Amniotic stem cell (primary cell): ENCODE measurements at places on chromosomes 7 and 10.

GRCh38 chr7:110065121-110065520 lies 1025.8 kb upstream of the LRRN3 start:
- DNase-seq, result no peak

- DNase-seq, result no peak
Observed at GRCh38 chr7:47714669-47715607, 133.0 kb upstream of the TNS3 start.

DNA sequence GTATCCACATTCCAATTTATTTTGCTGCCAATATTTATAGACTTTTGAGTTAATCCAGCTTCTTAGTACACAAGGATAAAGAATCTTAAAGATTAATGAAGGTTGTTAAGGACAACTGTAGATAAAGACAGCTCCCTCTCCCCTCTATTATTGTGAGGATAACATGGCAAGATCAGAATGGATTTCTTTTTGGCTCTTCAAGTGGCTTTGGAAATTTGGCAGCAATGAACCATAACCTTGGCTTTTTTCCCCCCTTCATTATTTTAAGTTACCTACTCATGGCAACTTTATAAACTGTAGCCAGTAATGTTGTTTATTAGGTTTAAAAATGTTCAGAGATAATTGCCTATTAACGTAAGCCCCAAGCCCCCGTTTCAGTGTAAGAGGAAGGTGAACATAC lies 131.1 kb upstream of the SLC26A5 start:
- no peak for DNase-seq

DNA sequence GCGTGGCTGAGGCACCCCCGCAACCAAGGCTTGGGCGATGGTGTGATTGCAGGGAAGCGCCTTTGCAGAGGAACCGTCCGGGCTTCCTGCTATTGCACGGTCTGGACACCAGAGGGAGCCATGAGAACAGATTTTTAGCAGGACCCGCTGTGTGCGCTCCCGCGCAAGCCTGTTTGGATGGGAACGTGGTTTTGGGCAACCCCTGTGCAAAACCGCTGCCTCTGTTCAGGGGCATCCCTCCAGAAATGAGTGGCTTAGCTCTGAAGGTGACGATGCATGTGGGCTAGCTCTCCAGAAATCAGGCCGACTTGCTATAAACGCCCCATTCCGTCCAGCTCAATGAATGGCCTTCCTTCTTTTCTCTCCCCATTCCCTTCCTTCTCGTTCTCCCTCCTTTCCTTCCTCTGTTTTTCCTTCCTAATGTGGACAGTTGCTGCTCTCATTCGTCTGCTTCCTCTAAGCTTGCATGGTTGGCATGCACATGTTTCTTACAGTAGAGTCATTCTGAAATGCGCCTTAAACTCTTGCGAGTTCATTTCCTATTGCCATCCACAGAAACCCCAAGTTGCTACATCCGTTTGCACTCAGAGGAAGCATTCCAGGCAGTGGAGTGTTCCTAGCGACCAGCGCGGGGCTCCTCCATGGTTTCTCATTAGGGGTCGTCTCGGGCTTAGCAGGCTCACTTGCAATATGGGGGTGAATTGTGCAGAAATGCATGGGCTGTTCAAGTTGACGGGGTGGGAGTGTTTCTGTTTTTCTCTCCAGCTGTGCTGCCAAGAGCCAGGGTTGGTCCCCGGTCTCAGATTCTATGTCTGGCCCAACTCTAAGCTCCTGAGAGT lies 302.5 kb upstream of the GALNT17 start:
- peak; percentile 3 for DNase-seq
